GM12864 (cell line): ENCODE measurements at places on chromosomes 12 and 14.

- no peak for DNase-seq
Measured at GRCh38 chr12:102992297-102992696, 34.8 kb downstream of the ASCL1 start.

- no peak for DNase-seq
Measured at GRCh38 chr14:23446291-23446851, 10.9 kb upstream of the MYH7 start.

GRCh38 chr12:25653487-25654175 is 100.5 kb upstream of the LMNTD1 start:
- no peak for DNase-seq

- DNase-seq, result no peak
Measured at GRCh38 chr12:45726603-45727300, 2.8 kb upstream of the ARID2 start.

DNA sequence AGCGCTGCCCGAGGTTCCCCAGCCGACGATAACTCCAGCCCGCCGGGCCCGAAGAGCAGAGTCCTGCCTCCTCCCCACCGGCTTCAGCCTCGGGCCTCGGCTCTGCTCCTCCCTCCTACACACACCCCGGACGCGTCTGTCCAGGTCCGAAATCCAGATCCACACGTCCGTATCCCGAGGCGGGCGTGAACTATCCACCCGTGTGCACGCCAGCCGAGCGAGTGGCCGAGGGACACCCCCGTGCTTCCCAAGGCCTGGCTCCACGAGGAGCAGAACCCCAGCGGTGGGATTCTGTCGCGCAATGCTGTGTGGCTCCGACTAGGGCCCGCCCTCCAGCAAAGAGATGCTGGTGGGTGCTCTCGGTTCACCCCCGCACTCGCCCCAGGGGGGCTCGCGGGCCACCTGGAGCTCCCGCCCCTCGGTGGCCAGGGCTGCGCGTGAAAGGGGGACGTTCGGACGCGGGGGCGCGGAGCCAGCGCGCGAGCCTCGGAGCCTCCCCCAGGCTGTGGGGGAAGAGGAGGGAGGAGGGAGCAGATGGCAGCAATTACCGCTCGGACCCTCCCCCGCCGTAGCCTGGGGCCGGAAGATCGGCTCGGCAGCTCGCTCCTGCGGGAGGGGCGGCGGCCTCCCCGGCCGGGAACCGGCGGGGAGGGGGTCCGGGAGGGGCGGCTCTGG is 18.9 kb upstream of the ANKRD33 start:
- no peak for DNase-seq

DNA sequence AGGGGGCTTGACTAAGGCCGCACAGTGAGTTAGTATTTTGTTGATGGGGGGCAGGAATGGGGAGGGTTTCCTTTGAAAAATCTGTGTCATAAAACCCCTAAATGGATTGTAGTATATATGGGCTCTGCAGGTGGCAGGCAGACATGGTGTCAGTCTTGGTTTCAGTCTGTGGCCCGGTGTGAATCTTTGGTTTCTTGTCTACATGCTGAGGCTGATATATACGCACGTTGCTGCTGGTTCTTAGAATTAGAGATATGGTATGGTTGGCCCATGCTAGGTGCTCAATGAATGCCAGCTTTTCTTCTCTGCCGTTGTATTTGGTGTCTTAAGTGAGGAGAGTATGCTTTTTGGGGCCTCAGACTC is 73.1 kb downstream of the TSPAN9 start:
- no peak for DNase-seq

- DNase-seq, result no peak
Measured at GRCh38 chr12:53069621-53070410, 9.4 kb downstream of the SPRYD3 start.

GRCh38 chr14:96986256-96987085 is 189.3 kb downstream of the VRK1 start:
- no peak for DNase-seq

DNA sequence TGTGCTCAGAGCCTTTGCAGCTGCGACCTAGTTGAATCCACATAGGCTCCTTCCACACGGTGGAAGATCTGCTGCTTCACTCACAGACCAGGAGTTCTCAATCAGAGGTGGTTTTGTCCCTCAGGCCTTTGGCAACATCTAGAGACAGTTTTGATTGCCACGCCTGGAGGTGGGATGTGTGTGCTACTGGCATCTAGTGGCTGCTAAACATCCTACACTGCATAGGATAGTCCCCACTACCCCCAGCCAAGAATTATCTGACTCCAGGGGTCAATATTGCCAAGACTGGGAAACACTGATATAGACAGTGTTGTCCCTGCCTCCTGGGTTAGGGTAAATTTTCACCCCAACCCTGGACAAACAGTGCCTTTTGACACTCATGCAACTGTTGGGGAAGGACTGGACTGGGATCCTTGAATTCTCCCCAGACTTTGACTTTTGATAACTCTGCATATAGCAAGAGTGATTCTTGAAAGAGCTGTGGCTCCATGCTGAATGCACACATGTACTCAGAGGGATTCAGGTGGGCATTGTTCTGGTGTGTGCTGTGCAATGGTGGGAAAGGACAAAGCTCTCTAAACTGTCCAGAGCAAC is 39.8 kb downstream of the BAZ2A start:
- no peak for DNase-seq

DNA sequence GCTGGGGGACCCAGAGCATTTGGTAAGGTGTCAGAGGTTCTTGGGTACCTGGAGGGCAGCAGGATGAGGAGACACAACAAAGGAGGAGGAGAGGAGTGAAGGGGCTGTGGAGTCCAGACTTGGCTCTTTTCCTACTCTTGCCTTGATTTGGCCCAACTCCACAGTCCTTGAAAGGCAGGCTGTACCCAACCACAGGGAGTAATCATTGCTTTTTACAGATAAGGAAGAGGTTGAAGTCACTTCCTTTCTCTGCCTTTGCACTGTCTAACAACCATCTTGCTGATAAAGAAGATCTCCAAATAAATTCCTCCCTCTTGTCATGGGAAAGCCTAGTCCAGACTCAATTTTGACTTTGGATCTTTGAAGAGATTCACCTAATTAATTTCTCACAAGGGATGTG is 226.8 kb upstream of the HMGA2 start:
- DNase-seq, result no peak

- no peak for DNase-seq
Measured at GRCh38 chr12:42442311-42442759, 116.4 kb downstream of the PPHLN1 start.

DNA sequence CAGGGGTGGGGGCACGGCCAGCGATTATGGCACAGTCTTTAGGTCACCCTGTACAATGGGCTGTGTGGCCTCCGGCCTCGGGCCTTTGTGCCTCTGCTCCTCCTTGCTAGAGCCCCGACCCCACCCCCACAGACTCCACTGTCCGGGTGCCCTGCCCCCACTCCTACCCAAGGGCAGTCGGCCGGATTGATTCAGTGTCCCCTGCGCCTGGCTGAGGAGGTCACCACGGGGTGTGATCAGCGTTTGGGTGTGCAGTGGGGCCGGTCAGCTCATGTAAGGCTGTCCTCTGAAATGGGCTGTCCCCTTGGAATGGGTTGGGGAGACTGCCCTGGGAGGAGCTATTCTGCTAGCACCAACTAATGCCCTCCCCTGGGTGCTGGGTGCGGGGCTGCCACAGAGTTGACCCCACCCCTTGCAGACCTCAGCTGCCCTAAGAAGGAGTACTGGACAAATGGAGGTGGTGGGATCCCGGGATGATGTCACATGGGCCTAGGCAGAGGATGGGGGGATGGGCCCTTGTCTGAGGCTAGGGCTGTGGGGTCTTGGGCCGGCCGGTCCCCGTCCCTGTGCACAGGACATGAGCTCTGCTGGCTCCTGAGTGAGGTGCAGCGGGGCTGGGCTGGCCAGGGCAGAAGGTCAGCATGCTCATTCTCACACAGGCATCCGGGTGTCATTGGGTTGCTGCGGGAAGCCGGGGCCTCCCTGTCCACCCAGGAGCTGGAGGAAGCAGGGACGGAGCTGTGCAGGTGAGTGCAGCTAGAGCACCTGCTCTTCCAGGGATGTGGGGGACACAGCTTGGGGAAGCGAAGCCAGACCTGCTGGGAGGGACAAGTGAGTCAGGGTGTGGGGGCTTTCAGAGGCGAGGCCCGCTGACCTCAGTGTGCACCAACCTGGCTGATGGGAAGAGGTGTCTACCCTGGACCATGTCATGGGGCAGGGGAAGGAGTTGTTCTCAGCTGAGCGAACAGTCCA is 23.4 kb downstream of the ASPG start:
- no peak for DNase-seq

GRCh38 chr12:111274777-111275176 is 94.1 kb downstream of the PHETA1 start:
- DNase-seq, result no peak

DNA sequence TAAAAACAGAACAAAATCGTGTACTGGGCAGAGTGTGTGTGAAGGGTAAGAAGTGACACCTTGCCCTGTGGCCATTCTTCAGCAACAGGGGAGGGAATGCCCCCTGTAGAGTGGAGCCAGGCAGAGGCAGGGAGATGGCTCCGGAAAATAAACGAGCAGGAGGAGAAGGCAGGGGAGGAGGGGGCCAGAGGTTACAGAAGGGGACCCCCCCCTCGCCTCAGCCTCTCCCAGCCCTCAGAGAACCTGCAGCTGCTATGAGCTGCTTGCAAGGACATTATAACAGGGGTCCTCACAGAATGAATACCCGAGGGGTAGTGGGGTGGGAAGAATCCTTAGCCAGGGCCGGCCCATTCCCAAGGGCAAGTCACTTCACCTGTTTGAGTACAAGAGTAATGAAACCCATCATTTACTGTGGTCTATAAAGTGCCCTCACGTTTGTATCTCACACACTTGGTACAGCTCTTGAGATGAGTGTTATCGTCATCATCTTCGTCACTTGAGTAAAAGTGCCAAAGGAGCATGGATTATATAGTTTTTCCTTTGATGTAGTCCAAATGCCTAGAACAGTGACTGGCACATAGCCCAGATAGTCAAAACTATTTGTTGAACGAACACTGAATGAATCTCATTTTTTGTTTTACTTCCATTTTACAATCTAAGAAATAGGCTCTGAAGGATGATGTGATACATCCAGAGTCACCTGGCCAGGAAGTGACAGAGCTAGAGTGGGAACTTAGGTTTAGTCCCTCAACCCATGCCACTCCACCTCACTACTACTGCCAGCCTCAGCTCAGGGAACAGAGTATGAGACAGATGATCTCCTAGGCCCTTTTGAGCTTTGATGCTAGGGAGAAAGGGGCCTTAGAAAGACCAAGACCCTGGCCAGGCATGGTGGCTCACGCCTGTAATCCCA is 14.5 kb downstream of the SCNN1A start:
- DNase-seq, result no peak

GRCh38 chr12:111816065-111816615 is 25.9 kb upstream of the MAPKAPK5 start:
- DNase-seq, result no peak
